ENCODE measurements at places on chromosomes 2 and 18.
A peak's percentile ranks its signal among the peaks of the same experiment; 100 is the strongest.

DNA sequence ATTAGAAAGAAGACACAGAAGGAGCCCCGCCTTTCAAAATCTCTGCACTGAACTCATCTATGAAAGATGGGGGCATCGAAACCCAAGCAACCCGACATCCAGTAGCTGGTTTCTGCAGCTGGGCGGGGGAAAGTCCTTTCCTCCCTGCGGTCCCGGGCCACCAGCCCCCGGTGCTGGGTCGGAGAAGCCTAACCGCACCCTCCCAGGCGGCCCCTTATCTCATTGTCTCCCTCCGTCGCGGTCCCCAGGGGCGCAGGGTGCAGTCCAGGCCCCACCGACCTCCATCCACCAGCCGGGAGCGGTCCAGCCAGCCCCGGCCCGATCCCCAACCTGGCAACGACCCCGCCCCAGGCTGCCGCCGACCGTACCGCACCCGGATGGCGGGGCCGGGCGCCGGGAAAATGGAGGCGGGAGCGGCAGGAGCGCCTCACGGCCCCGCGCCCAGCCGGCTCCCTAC is 452 bp downstream of the RAPH1 start:
- peak; percentile 56 for DNase-seq

DNA sequence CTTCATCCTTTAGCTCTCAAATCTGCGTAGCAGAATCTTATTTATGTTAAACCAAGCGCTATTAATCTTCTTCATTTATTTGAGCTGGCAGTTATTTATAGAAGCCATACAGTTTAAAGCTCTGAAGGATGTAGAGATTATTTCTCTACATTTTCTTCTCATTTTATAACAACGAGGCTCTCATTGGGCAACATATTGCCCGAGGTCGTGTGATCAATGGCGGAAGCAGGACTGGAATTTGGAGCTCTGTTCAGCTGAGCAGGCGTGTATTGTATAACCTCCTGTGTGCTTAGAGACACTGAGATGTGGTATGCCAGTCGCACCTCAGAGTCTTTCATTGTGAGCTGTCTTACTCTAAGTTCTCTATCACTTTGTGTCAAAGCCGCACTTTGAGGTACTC is 17.5 kb upstream of the DRC1 start:
- DNase-seq: no peak

GRCh38 chr2:202221873-202222272 is 16.5 kb downstream of the SUMO1 start:
- no peak for DNase-seq

DNA sequence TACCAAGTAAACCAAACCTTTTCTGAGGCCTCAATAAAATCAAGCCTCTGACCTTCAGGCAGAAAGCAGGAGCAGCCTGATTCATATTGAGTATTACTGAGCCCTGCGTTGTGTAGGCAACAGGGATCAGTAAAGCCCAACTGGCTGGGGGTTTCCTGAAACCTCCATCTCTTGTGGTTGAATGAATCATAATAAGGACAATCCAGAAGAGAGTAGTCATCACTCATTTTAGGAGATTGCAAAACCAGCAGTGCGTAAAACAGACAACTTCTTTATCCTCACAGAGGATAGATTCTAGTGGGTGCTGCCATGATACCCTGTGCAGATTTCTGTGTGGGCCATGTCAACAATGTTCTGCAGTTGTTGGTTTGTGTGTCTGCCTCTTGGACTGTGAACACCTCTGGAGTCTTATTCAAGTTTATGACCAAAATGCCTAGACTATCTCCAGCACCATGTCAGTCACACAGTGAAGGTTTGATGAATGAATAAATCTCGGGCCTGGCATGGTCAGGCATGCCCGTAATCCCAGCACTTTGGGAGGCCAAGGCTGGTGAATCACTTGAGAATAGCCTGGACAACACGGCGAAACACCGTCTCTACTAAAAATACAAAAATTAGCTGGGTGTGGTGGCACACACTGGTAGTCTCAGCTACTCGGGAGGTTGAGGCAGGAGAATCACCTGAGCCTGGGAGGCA is 51.8 kb upstream of the RAB27B start:
- DNase-seq: no peak

Data from activated naive CD4-positive, alpha-beta T cell treated with Interleukin-2 at 50 U/mL for 16 hours (primary cell).